ENCODE measurements at places on chromosomes 6 and 20.

DNA sequence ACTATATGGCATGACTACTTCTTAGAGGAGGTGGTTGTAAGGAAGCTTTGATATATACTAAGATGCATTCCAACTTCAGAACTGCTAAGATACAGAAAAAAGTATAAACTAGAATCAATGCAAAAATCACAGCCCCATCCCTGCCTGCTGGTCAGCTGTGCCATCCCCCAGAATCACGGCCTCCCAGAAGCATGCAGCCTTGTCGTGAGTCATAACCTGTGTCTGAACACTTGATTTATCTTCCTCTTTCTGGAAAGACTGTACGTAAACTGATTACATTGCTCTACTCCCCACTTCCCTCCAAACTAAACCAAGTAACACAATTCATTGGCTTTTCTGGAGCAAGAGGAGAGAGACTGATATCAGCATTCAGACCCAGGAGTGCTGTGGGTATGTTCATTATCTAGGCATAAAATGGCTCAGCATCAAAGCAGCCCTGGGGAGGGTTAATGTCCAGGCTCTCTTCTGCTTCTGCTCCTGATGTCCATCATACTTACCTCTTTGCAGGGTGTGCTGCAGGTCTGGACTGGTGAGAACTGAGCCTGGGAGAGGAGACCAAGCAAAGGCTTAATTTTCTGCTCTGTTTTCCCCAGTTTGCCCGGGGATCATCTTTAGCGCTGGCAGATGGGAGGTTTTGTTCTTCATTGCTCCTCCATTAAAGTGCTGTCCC is 18.4 kb downstream of the SCP2D1 start:
- no peak for DNase-seq

- no peak for DNase-seq
Observed at GRCh38 chr20:3739926-3740451, 7.5 kb downstream of the HSPA12B start.

- no peak for DNase-seq
Observed at GRCh38 chr6:122422614-122423267, 23.3 kb downstream of the HSF2 start.

DNA sequence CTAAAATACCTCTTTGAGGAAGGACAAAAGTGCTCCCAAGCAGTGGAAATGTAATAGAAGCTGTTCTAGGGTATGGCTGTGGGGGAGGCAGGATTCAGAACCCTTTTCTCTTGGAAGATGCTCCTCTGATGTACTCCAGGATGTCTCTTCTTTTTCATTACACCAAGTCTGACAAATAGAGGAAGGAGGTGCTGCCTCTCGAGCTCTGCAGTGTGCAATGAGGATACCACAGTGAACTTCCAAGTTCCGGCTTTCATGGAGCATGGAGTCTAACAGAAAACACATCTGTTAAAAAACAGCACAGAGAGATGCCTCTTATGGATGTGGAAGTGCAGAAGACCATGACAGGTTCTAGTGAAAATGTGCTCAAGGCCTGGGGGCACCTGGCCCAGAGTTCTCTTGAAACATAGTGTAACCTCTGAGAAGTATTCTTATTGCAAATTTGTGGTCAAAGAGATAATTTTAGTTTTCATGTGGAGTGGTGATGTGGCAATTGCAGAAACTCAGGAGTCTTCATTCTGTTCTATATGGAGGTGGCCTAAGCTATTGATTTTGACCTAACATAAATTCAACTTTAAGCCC is 362.0 kb upstream of the CITED2 start:
- no peak for DNase-seq

DNA sequence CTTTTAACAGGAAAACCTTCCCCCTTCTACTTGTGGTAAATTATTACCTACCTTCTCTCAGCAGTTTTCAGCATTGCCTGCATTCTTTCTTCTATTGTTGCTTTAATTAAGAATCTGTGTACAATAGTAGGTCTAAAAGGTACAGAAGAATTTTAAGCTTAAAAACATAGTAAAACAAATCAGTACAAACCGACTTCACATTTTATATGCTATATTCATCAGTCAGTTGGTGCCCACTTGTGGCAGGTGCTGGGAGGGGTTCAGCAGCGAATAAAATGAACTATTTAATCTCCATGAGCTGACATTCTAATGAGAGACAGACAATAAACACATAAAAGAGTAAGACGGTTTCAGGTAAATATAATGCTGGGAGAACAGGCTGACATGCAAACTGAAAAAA is 73.4 kb upstream of the FBXO30 start:
- no peak for DNase-seq

DNA sequence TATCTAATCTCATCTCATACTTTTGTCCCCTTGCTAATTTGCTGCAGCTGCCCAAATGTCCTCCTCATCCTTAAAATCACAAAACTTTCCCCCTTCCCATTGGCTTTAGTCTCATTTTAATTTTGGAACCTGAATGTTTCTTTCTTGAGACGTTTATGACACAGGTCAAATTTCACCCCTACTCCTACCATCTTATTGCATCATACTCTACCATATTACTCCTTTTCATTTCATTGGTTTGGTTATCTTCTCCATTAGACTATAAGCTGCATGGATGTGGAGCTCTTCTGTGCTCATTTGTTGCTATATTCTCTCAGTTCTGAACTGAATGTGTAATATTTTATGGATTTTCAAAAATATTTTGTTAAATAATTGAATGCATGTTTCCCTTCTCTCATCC is 688.6 kb downstream of the CBLN4 start:
- DNase-seq, result no peak

GRCh38 chr6:123117145-123117908 is 121.3 kb downstream of the CLVS2 start:
- DNase-seq, result no peak

GRCh38 chr6:99514089-99514488 is 1.1 kb downstream of the USP45 start:
- DNase-seq, result no peak

DNA sequence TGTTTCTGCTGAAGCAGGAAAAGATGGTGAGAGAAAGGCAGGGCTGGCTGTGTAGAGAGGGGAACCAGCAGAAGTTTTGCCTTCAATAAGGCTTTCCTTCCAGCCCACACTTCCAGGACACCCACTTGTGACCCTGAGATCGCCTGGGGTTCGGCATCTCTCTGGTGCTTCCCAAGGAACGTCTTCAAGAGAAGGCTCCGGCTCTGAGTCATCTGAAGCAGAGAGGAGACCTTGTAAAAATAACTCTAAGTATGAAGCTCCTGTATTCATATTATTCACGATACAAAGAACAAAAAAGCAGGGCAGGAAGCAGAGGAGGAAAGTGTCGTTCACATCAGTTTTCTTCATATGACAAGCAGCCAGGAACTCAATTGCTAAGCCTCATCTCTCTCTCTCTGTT is 95.4 kb upstream of the MRPS10 start:
- no peak for DNase-seq

DNA sequence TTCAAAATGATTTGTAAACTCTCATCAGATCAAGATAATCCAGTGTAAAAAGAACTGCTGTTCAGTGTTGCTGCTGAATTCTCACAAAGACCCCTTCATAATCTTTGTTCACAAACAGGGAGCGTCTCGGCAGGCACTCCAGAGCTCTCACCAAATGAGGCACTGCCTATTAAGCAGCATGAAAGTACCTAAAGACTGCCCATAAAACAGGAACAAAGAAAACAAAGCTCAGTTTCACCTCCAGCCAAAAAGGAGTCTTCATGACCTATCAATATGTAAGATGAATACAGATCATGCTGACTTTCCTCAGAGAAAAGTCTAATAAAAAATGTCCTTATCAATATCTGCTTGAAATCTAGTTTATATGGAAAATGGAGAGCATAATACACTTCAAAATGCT is 41.8 kb downstream of the GPR63 start:
- no peak for DNase-seq

DNA sequence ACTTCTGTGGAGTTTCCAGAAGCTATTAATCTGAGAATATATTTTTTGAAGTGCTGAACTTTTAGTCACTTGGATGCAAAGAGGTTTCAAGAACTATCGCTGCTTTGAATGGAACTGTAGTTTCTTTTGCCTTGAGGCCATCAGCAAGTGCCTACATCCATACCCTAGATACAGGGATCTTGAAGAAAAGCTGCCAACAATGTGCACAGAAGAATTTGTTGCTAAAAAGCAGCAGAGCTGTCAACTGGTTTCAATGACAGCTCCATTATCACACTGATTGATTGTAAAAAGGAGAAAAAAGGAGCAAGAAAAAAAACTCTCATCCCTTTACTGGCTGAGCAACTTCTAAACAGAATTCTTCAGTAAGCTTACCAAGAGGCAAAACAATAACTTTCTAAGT is 251.0 kb upstream of the NRSN1 start:
- no peak for DNase-seq

GRCh38 chr6:136035378-136036070 is 184.0 kb downstream of the PDE7B start:
- no peak for DNase-seq

DNA sequence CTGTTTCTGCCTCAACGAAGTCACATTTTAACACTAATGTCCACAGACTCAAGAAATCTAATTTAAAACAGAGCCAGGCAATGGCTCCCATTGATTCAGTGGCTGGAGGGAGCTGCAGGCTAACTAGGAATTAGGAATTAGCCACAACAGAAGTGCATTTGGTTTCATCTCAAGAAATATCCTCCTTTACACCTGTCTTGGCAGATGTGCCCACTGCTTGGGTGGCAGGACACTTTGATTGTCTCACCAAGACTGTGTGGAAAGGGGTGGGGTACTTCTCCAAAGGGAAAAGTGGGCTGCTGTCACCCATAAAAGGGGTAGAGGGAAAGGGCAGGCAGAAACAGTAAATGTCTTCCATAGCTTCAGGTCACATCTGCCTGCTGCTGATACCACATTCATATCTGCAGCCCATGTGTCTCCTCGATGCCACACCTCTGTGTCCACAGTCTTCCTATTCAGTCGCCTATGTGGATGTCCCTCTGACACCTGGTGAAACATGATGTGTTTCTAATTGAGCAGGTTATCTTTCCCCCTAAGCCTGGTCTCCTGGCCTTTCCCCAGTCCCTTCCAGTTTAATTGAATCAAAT is 10.9 kb upstream of the OSER1 start:
- no peak for DNase-seq

DNA sequence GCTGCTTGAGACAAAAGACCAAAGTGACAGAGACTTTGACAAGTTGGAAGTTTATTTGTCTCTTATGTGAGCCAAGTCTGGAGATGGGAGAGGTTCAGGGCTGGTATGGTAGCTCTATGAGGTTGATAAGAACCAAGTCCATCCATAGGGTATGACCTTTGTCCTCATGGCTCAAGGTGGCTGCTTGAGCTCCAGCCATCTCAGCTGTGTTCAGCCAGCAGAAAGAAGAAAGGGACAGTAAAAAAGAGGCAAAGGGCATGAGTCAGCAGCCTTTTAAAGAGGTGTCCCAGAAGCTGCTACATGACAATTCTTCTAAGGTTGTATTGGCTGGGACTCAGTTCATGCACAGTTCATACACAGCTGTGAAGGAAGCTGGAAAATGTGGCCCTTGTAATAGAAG is 49.0 kb downstream of the CD40 start:
- no peak for DNase-seq

DNA sequence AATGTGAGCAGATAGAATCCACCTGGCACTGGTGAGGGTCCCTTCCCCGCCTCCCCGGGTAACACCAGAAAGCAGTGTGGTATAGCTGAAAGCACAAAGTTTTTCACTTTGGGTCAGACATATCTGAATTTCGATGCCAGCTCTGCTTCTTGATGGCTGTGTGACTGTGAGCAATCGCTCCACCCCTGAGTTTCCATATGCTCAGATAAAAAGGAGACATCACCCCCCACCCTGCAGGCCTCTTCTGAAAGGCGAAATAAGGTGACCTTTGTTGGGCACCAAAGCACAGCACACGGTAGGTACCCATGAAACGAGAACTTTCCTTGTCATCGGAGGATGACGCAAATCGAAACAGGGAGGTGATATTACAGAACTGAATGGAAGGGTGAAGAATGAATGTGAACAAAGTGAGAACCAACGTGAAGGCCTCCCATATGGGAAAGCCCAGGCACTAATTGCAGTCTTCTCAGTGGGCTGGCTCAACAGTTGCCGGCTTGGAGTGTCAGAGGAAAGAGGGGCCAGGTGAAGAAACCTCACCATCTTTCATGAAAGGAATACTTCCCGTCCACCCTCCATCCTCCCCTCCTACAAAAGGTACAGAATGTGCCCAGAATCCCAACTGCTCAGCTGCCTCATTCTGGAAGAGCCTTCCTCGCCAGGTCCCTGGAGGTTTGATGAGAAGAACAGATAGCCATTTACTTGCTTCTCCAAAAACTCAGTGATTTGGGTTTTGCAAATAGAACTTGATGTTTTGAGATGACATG is 61.8 kb downstream of the NFATC2 start:
- no peak for DNase-seq

- no peak for DNase-seq
Observed at GRCh38 chr6:165220045-165220444, 89.4 kb downstream of the C6orf118 start.

GRCh38 chr20:2150660-2151059 is 49.0 kb downstream of the STK35 start:
- no peak for DNase-seq

DNA sequence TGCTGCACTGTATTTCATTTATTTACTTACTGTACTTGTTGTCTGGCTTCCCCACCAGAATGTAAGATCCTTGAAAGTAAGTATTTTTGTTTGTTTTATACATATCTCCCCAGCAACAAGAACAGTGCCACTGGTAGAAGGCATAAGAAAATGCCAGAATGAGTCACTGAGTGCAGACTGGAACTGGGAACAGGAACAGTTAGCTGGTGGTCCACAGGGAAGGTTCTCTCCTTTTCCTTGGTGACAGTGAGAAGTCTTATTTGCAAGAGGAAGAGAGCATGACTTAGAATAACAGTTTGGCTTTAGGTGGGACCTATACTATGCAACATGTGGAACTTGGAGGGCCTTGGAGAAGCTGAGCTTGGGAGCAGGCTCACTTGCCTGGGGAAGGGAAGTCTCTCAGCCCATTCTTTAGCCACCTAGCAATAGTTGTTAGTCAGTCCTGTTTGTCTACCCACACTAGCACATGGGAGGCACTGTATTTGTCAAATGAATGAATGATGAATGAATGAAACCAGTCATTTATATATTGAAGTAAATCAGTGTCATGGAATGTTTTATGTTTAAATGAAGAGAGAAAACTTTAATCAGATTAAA is 203.5 kb downstream of the KCNQ5 start:
- DNase-seq, result peak; percentile 14

- peak; percentile 97 for DNase-seq
Observed at GRCh38 chr6:134436281-134436815, 118.4 kb upstream of the SGK1 start.

GRCh38 chr6:125357515-125358256 is 55.9 kb upstream of the HDDC2 start:
- no peak for DNase-seq
